ENCODE measurements at places on chromosomes 4 and X.

DNA sequence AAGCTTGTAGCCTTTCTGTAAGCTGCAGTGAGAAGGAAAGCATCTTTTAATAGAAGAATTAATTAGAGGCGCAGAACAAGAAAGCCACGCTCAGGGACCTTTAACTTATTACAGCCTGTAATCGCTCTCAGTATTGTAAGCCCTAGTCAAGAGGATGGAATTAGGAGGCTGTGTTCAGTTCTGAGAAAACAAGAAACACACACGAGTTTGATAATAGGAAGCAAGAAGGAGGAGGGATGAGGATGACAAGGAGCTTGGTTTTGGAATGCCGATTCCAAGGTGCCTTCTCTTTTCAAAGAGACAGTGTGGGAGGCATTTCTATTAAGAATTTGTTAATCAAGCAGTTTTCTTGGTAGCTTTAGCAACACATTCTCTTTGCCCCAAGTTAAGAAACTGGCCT is 69.3 kb downstream of the NYX start:
- no peak for DNase-seq

DNA sequence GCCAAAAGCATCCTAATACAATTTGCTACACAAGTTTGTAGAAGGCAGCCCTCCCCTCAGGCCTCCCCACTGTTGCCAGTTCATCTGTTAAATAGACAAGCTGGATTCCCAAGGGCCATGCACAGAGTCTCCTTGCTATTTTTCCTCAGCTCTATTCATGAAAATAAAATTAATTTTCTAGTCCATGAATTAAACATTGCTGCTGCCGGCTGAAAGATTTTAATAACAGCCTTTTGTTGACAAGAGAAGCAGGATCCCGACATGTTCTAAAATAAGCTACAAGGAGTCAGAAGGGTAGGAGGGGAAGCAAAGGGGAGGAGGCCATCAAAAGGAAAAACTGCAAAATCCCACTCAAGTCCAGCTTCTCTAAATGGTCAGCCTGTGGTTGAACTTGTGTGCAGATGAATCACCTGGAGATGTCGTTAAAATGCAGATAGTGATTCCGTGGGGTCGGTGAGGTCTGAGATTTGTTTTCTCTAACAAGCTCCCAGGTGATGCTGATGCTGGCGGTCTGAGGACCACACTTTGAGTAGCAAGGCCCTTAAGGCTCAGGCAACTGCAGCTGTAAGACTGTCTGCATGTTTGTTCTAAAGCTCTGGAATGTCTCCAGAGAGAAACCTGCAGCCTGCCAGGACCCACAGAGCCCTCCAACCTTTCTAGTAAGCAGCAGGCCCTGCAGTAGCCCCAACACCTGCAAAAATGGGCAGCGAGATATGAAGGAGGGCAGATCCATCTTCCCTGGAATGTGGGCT is 9.4 kb downstream of the SCD5 start:
- DNase-seq = no peak

DNA sequence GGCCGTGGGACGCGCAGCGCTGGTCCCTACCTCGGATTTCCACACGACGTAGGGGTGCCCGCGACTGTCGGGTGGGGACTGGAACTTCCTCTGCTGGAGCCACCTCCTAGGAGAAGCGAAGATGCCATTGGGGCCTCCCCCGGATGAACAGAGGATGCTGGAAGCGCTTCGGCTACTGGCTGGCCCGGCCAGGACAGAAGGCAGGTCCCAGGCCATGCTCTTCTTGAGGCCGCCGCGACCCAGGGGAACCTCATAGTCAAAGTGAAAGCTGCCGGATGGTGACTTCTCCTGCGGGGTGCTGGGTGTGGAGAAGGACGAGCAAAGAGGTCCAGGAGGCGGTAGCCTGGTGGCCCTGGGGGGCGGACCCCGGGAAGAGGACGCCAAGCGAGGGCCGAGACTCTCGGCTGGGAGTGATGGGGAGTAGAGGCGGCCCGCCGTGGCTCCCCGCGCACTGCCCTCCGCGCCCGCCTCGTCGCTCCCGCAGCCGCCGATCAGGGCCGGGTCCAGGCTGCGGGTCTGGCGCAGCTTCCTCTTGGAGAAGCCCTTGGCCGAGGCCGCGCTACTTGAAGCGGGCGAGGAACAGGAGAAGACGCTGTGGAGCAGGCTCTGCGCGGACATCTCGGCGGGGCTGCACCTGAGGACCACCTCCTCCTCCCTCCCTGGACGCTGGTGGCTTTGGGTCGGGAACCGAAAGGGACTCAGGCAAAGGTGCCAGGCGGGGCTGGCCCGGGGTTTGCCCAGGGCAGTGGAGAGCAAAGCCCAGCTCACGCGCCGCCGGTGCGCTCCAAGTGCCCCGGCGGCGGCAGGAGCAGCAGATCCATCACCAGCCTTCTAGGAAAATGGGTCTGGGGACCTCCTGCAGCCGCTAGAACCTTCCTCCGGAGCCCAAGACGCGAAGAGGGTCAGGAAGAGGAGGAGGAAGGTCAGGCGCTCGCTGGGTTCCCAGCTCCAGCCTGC is 1.2 kb downstream of the ARHGAP6 start:
- no peak for DNase-seq

- DNase-seq = no peak
These were observed 21.9 kb downstream of the CNOT6L start for GRCh38 chr4:77797239-77797638.

- no peak for DNase-seq
These were observed 264.3 kb downstream of the NPFFR2 start for GRCh38 chr4:72295966-72296557.

GRCh38 chrX:135168486-135168885 is 2.7 kb downstream of the CT55 start:
- DNase-seq = no peak

- no peak for DNase-seq
These were observed 413.2 kb upstream of the TECRL start for GRCh38 chr4:64822405-64822804.

GRCh38 chrX:42530027-42530426 is 247.9 kb downstream of the PPP1R2C start:
- no peak for DNase-seq

DNA sequence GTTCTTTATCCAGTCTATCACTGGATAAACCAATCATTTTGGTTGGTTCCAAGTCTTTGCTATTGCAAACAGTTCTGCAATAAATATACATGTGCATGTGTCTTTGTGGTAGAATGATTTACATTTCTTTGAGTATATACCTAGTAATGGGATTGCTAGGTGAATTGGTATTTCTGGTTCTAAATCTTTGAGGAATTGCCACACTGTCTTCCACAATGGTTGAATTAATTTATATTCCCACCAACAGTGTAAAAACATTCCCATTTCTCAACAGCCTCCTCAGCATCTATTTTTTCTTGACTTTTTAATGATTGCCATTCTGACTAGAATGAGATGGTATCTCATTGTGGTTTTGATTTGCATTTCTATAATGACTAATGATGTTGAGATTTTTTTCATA is 791.7 kb upstream of the AGA start:
- DNase-seq = no peak

DNA sequence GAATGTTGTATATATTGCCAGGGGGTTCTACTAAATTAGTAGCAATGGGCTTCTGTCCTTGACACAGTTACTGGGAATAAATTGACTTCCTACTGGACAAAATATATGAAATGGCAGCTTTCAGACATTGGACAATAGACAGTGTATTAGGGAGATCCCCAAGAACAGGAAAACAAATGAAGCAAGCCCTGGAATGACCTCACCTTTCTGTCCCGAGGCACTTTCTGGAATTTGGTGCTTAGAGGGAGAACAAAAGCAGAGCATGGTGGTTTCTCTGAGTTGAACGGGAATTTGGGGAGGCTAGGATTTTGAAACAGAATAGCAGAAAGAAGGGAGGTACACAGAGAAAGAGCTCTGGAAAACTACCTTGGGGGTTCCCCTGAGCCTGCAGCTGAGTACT is 187.7 kb upstream of the MAGEB2 start:
- DNase-seq = no peak

GRCh38 chr4:145842224-145842887 is 96.3 kb downstream of the ZNF827 start:
- DNase-seq = no peak

DNA sequence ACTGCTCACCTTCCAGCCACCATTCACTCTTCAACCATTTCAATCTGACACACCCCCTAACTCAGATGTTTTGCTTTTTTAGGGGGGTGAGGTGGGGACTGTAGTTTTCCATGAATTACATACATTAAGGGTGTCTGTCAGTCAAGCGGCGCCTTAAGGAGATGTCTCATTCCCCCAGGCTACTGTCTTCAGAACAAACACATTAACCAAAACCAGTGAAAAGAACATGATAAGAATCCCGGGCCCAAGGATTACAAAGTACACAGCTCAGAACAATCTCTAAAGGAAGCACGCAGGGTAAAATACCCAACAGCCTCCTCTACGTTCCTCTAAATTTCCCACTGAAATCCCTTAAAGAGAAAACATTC is 62.5 kb upstream of the IRF2 start:
- no peak for DNase-seq

- DNase-seq = no peak
These were observed 2.2 kb upstream of the FMR1NB start for GRCh38 chrX:147978931-147979330.

GRCh38 chrX:148649145-148649795 is 148.9 kb downstream of the AFF2 start:
- no peak for DNase-seq

- no peak for DNase-seq
These were observed 15.5 kb downstream of the MAGEA9B start for GRCh38 chrX:149571770-149572169.

GRCh38 chrX:74207539-74207938 is 96.4 kb upstream of the ZCCHC13 start:
- no peak for DNase-seq

DNA sequence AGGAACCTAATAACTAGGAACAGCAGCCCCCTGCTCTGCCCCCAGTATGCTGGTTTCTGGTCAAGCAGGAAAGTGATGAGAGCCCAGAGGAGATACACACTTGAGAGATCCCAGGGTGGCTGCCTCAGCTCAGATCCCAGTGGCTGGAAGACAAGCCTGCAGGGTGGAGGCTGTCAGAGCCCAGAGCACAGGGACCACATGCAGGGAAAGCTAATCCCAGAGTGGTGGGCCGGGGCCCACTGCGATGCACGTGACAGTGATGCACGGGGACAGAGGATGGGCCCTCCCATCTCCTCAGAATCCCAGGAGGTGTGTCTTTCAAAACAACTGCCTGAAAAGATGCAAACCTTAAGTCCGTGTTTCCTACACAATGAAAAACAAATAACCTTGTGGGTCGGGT is 29.1 kb upstream of the CRMP1 start:
- no peak for DNase-seq

- no peak for DNase-seq
These were observed 235.7 kb downstream of the NKX6-1 start for GRCh38 chr4:84263415-84263814.

DNA sequence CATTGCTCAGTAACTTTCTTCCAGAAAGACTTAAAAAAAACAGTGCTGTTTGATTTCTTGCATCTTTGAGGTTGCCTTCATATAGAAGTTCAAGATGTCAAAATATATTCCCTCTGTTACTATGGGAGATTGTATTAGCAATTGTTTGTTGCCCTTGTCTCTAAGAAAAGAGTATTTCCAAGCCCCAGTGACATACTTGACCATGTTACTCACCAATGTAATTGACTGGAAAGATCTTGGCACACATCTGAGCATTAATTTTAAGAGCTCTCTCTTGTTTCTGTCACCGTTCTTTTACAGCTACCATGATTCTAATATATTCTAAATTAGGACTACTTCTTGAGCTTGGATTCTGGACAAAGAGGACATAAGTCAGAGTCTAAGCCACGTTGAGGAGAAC is 902.7 kb upstream of the EPHA5 start:
- DNase-seq = no peak
